ENCODE measurements at places on chromosomes 2 and 18.

GRCh38 chr2:116674188-116674587 is 1140.3 kb upstream of the DDX18 start:
- DNase-seq = no peak

DNA sequence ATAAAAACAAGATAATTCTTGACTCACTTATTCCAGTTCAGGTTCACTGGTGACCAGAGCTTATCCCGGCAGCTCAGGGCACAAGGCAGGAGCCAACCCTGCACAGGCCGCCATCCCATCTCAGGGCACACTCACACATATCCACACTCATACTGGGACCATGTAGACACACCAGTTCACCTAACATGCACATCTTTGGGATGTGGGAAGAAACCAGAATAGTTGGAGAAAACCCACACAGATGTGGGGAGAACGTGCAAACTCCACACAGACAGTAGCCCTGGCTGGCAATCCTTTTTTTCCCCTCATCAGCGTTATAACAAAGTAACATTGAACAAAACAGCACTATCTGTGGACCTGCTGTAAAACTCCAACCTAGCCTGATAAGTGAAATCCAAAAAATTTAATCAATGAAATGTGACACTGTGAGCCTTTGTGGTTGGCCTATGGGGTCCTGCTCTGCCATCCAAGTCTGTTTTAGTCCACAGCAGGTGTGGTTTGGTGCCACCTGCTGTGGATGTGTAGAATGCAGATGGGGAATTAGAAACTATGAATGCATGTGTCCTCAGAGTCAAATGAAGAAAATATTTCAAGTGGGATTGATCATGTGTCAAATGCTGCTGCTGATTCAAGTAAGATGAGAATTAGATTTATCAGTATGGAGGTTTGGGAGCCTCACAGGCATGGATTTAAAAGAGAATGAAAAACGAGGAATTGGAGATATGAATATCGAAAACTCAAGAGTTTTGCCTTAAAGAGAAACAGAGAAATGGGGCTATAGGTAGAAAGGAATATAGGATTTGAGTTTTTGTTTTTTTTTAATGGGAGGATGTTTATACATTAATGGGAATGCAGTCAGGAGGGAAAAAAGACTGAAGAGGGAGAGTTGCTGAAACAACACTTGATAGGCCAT is 47.0 kb downstream of the UGP2 start:
- no peak for DNase-seq

DNA sequence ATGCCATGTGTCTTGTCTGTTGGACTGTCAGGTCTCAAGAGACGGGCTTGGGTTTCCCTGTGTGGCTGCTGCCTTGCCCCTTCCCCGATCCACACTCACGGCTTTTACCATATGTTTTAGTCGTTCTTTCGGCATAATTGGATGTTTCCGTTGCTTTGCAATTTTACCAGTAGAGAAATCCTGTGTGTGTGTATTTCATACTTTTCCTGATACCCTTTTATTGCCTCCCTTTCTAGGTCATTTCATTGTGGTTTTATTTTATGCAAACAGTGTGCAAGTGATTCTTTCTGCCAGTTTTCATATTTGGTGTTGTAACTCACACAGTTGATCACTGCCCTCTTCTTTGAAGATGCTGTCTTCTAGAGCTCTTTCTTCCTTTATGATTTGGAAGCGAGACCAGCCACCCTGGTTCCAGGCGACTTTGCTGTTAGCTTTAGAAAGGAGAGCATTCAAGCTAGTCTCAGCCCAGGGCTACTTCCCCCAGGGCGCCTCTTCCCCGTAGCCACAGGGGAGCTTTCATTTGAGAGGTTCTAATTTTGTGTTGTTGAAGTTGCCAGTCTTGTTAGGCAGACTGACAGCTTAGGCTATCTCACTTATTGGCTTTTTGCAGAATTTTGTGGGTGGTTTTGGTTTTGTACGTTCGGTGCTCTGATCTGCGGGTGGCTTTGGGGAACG is 17.0 kb downstream of the SH3BP4 start:
- DNase-seq = no peak

- no peak for DNase-seq
Measured at GRCh38 chr18:63083555-63083954, 236.0 kb downstream of the BCL2 start.

GRCh38 chr2:224910574-224910925 is 131.7 kb downstream of the DOCK10 start:
- DNase-seq = no peak

GRCh38 chr2:161576421-161576820 is 47.8 kb upstream of the SLC4A10 start:
- DNase-seq = no peak

DNA sequence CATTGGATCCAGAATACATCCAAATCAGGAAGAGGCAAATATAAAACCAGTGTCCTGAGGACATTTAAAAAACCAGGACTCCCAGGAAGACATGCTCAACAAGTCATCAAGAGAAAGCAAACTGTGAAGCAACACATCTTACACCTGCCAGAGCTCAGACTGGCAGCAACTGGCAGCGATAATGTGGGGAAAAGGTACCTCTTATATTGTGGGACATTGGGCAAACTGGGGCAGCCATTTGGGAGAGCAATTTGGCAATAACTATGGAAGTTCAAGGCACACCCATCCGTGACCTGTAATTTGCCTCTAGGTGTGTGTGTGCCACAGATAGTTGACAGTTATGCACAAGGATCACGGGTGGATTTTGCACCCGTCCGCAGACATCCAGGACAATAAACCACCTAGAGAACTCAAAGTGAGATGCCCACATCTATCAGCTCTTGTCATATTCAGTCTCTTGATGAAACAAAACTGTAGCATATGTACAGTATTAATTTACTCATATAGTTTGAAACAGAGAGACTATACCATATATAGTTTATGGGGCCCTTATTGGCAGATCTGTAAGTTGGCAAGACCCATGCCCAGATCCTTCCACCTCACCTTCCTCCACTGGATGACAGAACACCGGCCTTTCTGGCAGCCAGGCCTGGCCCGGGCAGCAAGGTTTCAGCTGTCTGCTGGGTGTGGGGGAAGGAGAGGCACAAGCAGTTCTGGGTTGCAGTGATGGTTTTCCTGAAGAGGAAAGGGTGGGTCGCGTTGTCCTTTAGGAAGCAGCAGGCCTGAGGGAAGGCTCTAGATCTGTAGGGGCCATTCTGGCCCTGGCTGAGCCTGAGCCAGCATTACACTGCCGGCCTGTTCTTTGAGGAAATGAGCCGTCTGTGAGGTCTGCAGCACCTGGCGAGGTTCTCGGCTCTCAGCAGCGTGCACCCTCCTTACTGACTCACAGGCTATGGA is 18.8 kb downstream of the HJURP start:
- no peak for DNase-seq

- peak; percentile 67 for DNase-seq
Measured at GRCh38 chr2:43333656-43334144, 107.3 kb upstream of the ZFP36L2 start.

DNA sequence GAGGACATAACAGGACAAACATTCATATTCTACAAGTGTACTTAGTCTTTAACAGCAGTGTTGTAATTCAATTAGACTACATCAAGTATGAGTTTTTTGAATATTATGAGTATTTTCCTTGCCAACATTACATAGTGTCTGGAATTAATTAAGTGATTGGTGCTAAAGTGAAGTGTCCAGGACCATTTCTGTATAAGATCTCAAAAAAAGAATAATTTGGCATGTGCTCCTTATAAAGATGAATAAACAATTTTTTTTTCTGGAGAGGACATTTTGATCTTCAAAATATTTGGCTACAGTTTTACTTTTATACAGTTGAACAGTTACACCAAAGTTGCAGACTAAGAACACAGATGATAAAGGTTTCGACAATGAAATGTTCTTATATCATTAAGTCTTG is 15.1 kb upstream of the EPB41L3 start:
- DNase-seq = no peak

DNA sequence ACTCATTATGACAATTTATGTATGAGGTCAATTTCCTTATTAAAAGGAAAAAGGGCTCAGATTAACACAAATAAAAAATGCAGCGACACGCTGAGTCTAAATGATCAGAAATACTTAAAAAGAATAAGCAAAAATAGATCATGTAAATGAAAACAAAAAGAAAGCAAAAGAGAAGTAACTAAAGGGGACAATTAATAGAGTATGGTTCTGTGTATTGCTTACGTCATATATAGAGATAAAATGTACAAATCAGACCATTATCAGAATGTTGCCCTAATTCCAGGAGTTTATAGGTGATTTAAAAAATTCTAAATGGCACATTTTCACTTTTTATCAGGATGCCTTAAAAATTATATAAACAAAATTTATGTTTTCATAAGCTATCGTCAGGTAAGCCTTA is 189.5 kb downstream of the DNAH7 start:
- DNase-seq = no peak

GRCh38 chr2:107627164-107627563 is 199.5 kb upstream of the RGPD4 start:
- no peak for DNase-seq

DNA sequence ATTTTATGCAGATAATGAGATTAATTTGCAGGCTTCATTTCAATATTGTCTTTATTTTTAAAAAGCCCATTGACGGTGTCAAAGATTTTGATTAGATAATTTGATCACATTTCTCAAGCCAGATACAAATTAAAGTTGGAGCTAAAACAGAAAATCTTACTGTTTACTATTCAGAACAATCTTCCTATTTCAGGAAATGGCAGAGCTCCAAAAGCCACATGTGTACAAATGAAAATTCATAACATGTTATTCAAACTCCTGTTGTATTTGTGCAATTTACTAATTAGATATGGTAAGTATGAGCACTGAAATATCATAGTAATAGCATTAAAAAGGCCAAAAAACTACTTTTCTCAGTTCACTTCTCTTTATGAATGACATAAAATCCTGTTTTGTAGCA is 682.9 kb downstream of the KCNJ3 start:
- DNase-seq = no peak

DNA sequence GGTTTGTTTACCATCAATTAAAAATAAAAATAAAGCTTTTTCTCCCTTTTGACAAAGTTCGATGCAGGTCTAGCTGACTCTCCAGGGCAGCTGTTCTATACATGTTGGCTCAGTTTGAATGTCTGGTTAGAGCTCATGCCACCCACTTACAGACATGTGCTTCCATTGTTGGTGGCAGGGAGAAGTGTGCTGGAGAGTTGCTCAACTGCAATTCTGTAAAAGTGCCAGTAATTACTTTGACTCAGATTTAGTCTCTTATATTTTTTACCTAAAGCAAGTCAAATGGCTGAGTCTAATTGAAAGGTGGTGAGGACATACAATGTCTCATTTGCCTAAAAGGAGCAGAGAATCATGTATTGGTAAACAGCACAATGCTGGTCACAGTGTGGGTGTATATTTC is 609.1 kb upstream of the SYT4 start:
- DNase-seq = no peak

DNA sequence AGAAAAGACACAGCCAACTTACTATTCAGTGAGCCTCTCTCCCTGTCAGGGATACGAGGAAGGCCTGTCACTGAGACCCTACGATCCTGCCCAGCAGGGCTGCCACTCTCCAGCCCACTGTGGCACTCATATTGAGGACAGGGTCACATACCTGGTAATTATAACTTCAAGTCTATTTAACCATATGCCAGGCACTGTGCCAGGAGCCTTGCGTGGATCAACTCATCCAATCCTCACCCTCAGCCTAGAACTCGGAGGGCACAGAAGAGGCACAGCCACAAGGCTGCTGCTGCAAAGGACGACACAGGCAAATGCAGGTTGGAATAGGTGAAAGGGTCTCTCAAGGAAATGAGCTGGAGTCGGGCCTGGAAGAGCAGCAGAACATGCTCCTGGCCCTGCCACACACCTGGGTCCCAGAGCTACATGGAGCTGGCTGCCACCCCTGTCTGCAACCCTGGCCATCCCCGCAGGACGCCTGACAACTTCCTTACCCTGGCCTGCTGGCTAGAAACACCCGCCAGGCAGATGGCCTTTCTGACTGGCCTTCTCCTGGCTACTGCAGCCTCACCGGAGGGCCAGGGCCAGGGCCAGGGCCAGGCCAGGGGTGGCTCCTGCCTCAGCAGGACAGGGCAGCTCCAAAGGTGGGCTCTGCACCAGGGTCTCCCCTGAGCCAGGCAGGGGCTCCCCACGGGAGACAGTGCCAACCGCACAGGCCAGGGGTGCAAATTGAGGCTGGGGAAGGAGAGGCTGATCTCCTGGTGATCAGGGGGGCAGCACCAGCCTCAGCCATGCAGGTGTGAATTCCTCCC is 32.1 kb upstream of the SLC66A3 start:
- DNase-seq = no peak

DNA sequence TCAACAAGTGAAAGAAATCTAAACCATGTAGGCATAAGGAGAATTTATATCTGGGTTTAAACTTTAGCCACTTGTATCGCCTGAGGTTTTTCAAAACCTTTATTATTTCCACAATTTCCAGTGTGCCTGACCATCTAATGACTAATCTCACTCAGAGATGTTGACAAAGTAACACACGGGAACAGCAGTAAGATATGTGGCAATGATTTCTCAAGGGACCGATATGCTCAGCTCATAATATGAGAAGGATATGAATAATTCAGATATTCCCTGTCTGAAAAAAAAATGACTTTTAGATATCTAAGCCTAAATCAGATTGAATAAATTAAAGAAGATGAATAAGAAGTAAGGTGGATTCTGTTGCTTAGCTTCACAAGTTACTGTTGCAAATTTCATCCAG is 43.5 kb downstream of the TMEM163 start:
- no peak for DNase-seq

- no peak for DNase-seq
Measured at GRCh38 chr2:9250091-9250490, 43.5 kb downstream of the ASAP2 start.

DNA sequence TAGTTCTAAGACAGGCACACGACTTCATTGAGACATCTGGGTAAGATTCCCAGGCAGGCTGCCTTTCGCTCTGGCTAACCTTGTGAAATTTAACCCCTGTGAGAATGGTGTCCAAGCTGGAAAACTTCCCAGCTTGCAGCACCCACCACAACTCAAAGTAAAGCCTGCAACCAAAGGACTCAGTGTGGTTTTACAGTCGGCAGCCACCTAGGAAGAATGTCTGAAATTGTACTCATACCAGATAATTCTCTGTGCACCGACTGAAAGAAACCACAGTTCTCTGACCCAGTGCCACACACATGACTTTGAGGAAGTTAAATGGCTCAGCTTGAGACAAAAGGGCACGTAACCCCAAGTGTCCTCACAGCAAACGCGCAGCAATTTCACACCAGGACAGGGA is 125.7 kb downstream of the RBMS1 start:
- DNase-seq = peak; percentile 96

GRCh38 chr18:42719221-42719620 is 396.3 kb downstream of the RIT2 start:
- no peak for DNase-seq

DNA sequence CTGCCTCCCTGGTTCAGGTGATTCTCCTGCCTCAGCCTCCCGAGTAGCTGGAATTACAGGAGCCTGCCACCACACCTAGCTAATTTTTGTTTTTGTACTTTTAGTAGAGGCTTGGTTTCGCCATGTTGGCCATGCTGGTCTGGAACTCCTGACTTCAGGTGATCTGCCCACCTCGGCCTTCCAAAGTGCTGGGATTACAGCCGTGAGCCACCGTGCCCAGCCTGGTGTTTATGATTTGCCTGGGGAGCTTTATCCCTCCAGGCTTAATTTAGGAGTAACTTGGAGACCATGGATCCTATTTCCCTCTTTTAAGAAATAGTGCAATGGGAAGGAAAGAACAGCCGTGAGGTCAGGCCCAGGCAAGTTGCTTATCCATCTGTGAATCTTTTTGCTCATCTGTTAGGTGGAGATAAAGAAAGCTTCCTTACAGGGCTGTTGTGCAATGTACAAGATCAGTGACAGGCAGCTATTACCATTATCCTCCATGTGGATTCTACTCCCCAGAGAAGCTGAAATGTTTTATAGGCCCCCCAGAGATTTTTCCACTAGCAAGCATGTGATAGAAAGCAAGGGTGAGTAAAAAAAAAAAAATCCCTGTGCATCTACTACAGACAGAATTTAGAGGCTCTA is 104.9 kb upstream of the MGAT5 start:
- no peak for DNase-seq
